ENCODE measurements at places on chromosomes 4 and X.

DNA sequence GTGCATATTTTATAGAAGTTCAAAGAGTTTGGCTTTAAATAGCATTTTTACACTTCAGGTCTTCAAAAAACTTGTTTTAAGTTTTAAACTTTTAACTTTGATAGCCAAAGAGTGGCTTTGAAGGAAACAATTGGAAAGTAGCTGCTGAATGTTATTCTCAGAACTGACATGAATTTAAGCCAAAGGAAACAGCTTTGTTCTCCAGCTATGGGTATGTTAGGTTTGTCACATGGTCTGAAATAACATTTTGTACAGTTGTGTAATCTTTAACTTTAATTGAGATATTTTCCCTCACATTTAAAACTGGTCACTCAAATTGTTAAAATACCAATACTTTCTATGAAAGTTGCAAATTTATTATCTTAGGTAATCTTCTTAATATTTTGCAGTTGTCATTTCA, 564.7 kb downstream of the IL15 start:
- no peak for DNase-seq

DNA sequence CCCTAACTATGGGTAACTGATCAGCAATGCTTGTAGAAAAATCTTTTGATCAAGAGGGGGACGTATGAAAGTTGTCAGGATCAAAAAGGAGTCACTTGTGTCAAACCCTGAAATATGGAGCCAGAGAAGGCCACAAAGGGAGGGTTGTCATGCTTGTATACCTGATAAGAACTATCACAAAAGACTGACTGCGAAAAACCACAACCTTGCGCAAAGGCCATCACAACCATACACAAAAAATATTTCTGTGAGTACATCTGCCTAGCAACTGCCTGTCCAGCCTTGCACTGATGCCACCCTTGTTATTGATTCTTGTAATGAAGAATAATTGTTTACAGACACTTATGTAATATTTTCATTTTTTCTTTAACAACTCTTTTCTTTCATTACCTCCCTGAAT, 22.8 kb upstream of the EIF4E start:
- DNase-seq, result no peak

DNA sequence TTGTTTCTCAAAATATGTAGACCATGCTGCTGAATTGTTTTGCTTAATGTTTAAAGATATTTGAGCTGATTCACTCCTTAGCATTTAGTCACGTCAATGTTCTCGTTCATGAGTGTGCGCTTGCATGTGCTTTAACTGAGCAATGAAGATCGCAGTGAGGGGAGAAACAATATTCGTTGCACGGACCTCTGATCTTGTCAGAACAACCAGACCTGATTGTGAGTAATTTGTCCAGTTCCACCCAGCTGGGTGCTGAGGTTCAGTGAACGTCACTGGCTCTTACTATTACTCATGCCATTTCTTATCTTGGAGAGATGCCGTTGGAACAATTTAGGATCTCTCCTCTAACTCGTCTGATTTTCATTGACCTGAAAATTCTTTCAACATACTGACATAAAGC, 15.0 kb upstream of the PRKX start:
- no peak for DNase-seq

DNA sequence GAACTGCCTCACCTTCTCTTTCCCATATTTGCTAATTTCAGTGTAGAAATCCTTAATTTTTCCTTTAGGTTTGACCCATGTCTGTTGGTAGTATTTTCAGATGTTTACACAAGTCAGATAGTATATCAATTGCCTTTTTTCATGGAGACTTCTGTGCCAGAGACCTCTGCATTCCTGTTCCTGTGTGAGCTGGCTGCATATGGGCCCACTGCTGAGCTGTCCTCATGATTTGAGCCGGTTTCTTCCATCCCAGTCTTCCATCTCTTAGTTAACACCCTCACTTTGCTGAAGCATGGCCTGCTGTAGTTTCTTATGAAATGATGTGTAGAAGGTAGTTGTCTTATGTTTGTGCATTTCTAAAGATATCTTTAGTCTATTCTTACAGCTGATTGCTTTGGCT, 40.0 kb downstream of the CDS1 start:
- no peak for DNase-seq

- no peak for DNase-seq
Observed at GRCh38 chr4:151429957-151430570, 21.1 kb downstream of the FHIP1A start.

- DNase-seq, result no peak
Observed at GRCh38 chr4:77954690-77955089, 92.1 kb downstream of the MRPL1 start.

- DNase-seq, result no peak
Observed at GRCh38 chr4:70614184-70614555, 14.4 kb upstream of the ENAM start.

GRCh38 chr4:4269856-4270255, 20.1 kb downstream of the LYAR start:
- peak; percentile 11 for DNase-seq

DNA sequence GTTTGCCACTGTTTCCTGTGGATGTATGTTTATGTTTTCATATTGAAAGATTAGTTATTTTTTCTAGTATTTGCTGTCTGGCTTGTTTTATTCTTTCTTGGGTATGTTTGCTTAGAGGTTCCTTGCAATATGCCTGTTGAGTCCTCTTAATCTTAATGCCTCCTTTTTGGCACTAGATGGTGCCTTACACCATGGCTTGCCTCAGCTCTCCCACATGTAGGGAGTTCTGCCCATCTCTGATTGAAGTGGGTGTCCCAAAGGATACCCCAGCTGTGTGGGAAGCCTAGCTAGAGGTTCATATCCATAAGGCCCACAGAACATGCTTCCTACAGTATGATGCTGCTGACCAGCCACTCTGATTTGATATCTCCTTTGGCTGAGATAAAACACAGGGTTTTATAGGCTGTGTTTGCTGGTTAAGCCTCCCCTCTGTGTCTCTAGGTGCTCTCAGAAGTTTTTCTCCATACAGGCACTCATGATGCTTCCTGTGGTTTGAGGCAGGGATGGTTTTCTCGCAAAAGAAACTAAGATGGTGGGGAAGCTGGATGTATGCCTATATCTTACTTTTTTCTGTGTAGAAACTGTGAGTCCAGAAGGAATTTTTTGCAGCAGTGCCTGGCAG, 162.4 kb downstream of the ASB9 start:
- DNase-seq, result no peak

DNA sequence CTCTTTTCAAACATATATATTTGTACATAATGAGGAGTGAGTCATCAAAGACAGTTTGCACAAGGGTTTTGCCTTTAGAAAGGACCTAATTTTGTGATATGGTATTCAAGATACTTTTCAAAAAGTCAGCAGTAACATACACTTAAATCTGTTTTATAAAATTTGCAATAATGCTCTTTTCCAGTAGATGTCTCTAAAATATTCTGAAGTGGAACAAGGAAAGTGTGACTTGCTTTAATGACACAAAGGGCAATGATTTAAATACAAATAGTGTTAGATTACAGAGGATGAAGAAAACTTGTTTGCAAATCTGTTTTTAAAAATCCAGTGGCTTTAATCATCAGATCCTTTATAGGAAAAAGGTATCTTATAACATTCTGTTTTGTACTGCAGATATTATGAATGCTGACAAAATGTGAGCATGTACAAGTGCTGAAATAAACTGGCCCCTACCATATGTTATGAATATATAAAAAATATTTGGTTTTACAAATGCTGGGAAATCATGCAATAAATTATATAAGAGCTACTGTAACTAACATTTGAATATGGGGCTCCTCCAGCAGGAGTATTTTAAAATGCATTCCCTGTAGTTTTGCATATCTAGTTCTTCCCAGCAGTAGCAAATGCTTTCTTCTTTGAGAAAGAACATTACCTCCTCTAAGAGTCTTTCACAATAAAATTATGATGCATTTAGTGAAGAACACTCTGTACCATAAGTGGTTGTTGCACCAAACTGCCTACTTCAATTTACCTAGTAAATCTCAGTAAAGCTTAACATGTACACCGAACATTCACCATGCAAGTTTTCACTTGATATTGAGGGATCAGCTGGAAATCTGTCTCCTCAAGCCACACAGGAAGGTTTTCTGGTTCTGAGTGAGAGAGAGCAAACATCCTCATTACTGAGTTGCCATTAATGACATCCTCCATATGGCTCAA, 20.2 kb downstream of the MMRN1 start:
- no peak for DNase-seq

DNA sequence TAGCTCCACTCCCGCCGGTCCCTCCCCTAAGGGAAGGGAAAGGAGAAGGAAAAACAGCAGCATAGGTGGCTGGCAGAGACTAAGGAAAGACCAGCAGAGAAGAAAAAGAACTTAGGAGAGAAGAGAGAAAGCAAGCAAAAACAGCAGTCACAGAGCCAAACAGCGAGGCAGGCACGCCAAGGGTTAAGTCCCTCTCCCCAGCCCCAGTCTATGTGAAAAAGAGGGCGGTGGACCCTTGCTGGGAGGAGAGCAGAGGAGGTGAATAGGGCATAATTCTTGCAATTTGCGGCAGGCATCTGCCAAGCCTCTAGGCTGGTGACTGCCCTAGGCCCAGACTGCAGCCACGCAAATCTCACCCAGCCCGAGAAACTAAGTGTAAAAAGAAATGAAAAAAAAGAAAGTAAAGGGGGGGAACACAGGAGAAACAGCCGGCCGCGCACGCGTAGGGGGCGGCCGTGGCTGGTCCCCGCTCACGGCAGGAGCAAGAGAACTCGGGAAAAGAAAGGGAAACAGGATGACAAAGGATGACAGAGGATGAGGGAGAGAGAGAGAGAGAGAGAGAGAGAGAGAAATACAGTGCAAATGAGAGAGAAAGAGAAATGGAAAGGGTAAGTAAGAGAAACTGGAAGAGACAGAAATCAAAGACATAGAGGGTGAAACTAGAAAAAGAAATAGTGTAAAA, 48.6 kb downstream of the MAGEA9 start:
- DNase-seq, result no peak

DNA sequence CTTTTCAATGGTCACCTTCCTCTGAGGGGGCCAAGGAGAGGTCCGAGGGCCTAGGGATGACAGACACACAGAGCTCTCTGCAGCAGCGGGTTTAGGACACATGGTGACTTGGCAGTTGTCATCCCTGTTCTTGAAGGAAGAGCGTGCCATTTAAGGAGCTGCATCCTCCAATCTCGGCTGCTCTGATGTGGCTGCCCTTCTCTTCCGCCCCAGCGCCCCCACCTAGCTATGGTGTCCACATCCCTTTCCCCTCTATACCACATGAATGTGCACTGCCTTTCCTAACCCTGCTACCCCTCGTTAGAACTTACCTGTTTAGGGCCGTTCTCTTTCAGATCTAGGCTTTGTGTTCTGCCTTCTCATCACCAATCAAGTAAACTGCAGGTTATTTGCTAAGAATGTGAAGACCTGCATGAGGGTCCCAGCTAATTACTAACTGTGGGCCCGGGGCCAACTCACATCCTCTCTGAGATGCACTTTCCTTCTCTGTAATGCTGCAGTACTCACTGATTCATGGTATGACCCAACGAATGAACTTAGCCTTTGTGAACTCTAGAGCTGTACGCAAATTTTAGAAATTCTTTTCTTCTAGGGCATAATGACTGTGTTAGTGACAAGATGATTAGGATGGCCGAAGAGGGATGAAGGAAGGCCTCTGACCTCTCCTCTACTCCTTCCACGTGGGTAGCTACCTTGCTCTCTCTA, 38.2 kb downstream of the CHST7 start:
- peak; percentile 45 for DNase-seq

DNA sequence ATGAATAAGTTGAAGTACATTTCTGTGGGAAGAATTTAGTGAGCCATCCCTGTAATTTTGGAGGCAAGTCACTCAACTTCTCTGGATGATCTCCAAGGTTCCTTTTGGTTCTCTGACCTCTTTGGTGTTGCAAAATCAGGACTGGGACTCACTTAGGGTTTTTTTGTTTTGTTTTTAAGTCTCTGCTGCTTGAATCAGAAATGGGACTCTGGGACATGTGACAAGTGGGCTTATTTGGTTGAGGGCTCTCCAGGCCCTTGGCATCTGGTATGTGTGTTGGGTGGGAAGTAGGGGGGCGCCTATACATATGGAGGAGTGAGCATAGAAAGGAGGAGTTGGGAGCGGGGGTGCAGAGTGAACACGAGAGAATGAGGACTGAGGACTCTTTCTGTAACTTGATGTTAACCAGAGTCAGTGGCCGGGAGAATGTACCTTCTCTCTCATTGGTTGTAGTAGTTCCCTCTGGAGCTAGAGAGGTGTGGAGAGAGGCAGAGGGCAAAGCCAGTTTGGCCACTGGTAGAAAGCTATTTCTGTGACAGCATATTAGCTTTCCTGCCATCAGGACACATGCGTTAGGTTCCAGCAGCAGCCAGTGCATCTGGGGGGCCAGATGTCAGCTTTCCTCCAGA, 1.9 kb downstream of the ARHGAP10 start:
- DNase-seq, result no peak

- DNase-seq, result no peak
Observed at GRCh38 chr4:92198711-92199110, 105.1 kb upstream of the GRID2 start.

GRCh38 chr4:24927049-24927448, 14.2 kb upstream of the CCDC149 start:
- DNase-seq, result no peak

- DNase-seq, result no peak
Observed at GRCh38 chrX:67610282-67610681, 66.5 kb downstream of the AR start.

GRCh38 chr4:69104719-69105275, 8.5 kb downstream of the UGT2B7 start:
- DNase-seq, result no peak

DNA sequence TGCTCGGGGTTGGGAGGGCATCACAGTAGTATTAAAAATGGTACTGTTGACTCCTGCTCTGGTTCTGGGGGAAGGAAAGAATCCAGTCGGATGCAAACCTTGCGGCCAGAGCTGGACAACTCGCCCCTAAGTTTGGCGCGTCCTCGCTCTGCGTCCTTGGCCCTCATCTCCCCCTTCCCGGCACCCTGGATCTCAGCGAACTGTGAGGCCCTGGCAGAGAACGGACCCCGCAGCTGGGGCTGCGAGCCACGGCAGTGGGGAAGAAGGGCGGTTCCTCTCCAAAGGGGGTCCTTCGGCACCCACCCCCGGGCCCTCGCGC, 14.0 kb downstream of the ARHGEF6 start:
- DNase-seq, result no peak

DNA sequence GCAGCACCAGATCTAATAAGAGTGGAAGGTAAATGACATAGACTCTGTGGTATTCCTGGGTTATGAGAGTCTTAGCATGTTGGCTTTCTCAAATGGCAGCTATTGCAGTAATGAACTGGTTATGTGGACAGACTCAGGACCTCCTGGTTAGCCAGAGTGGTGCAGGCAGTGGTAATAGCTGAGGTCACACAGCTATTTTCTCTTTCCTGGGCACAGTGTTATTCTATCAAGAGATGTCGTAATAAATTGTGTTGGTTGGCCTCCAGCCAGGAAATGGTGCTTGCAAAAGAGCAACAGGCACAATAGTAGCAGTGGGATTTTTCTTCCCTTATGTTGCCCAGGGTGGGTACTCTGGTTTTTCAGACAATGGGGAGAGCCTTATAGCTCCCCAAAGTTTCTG, 279.2 kb upstream of the FGF16 start:
- no peak for DNase-seq

GRCh38 chr4:29311247-29311646, 1408.9 kb upstream of the PCDH7 start:
- DNase-seq, result no peak

All from T-helper 22 cell (primary cell).